ENCODE measurements at places on chromosomes 3 and 15.

DNA sequence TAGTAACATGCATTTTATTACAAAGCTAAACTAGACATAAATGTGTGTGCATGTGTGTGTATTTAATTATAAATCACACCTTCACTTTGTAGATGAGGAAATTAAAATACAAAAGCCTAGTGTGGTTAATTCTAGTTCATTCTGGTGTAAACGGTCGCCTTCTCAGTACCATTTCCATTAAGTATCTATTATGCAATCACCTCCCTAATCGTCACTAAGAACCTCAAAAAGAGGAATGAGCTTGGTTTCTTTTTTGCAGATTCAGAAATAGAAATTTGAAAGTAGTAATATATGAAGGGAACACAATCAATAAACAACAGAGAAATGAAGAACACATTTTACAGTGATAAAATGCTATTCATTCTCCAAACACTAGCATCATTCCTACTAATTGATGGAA lies 233.2 kb downstream of the ZBBX start:
- no peak for DNase-seq

- no peak for DNase-seq
Measured at GRCh38 chr3:165754219-165755007, 82.8 kb downstream of the BCHE start.

- no peak for DNase-seq
Measured at GRCh38 chr3:195194559-195195206, 76.3 kb downstream of the XXYLT1 start.

GRCh38 chr15:55993804-55994560 lies 570 bp upstream of the NEDD4 start:
- DNase-seq, result peak; percentile 40

GRCh38 chr15:23081271-23081670 lies 41.9 kb upstream of the TUBGCP5 start:
- DNase-seq, result no peak

DNA sequence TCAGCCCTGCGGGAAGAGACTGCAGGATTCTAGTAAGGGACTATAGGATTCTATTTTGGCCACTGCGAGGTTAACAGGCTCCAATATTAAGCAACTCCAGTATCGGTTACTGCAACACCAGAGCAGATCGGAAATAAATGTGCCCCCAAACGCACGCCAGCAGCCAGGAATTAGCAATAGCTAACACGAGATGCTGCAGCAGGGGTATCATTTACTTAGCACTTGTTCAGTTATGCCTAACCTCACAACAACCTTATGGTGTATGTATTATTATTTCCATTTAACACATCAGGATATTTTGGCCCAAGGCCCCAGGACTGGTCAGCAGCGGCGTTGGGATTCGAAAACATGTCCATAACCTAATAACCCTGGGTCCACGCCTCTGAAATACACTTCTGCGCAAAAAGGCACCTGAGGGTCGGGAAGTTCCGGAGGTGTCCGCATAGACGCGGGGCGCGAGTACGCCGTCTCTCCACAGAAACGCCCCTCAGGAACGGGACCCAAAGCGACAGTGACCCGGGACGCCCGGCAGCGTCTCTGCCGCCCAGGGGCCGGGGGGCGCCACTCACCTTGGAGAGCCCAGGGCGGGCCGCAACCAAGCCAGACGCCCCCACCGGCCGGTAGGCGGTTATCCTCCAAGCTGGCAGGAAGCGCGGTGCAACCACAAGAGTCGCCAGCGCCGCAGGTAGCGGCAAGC lies 681 bp downstream of the PIK3CB start:
- DNase-seq, result peak; percentile 39

GRCh38 chr3:78163379-78163778 lies 1123.5 kb downstream of the ROBO2 start:
- DNase-seq, result no peak

GRCh38 chr3:194212161-194212844 lies 76.4 kb downstream of the HES1 start:
- no peak for DNase-seq

- DNase-seq, result no peak
Measured at GRCh38 chr15:50257924-50258323, 7.6 kb downstream of the HDC start.

DNA sequence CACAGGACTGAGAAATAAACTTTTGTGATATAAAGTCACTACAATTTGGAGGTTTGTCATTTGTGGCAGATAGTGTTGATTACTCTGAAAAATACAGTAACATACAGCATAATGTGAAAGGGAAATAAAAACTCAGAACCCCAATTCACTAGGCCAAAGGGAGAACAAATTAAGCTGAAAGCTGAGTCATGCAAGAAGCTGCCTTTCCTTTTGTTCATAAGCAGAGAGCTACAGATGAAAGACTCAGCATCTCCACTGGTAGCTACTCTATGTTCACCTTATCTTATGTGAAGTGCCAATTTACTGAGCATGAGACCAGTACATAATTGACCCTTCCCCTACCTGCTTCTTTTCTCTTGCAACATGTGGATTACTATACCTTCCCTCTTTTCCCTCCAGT lies 19.3 kb upstream of the SLTM start:
- no peak for DNase-seq

DNA sequence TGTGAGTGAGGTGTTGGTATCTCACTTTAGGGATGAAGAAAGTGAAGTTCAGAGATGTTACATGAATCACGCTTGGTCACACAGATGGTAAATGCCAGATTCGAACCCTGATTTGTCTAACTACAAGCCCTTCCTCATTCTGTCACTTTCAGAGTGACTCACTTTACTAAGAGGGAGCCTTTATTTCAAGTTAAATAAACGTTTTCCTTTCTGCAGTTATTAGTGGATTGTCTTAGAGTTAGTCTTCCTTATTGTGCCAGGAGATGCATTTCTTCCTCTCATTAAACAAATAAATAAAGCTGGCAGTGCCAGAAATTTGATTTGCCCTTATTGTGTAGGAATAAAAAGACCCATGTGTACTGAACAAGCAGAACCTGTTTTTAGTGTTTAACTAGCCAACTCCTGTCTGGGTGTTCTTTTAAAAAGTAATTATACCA lies 162.5 kb downstream of the AKAP13 start:
- no peak for DNase-seq

DNA sequence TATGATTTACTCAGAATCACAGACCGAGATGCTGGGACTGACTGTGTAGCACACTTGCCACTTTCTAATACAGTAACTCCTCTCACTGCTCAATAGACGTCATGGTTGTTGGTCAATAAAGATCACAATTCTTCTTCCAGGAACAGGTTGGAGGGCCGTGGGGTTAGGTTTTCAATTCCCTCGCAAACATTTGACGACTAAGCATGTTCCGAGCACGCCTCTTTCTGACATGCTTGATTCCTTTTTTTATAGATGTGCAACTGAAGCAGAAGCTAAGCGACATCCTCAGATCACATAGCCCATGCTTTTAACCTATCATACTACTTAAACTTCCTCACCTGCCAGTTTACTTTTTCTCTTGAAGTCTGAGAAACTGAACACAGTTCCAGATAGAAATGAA lies 61.0 kb downstream of the GRM7 start:
- no peak for DNase-seq

- DNase-seq, result no peak
Measured at GRCh38 chr3:46998121-46998851, 18.8 kb downstream of the NBEAL2 start.

DNA sequence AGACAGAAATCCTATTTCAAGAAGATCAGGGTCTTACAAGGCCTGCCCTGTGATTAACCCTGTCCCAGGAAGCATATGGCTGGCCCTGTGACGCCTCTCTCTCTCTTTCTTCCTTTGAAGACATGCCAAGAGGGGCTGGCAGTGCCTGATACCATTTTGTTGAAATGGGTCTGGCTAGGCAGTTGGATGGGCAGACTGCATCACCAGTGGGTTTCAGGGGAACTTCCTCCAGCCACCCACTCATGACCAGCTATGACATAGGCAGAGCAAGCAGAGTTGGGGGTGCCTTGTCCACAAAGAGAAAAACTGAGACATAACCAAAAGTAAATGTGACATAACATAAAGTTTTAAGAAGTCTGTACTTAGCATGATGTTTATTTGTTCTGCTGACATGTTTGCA lies 31.4 kb upstream of the MANF start:
- no peak for DNase-seq

DNA sequence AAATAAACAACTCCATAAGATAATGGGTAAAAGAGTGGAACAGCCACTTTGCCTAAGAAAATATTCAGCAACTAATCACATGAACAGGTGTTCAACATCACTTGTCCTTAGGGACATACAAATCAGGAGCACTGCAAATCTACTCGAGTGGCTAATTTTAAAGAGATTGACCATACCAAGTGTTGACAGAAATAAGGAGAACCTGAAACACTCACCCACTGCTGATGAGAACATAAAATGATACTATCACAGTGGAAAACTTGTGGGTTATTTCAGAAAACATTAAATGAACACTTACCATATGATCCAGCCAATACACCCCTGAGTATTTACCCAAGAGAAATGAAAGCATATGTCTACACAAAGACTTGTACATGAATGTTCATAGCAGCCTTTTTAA lies 70.5 kb downstream of the GABRB3 start:
- DNase-seq, result no peak

DNA sequence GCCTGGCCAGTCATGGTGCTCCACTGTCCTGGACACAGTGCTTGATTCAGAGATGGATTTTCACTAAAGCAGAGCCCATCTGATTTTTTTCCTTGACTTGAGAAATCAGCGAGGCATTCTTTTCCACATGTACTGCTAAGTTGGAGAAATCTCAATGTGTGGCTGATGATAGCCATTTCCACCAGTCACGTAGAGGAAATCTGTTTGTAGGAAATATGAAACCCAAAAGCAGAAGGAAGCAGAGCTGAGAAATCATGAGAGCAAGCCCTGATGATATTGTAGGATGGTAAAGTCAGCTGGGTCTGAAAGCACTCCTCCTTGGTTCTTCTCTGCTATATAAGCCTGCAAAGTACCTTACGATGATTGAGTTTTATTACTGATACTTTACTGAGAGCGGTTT lies 1233.4 kb downstream of the ROBO2 start:
- no peak for DNase-seq

DNA sequence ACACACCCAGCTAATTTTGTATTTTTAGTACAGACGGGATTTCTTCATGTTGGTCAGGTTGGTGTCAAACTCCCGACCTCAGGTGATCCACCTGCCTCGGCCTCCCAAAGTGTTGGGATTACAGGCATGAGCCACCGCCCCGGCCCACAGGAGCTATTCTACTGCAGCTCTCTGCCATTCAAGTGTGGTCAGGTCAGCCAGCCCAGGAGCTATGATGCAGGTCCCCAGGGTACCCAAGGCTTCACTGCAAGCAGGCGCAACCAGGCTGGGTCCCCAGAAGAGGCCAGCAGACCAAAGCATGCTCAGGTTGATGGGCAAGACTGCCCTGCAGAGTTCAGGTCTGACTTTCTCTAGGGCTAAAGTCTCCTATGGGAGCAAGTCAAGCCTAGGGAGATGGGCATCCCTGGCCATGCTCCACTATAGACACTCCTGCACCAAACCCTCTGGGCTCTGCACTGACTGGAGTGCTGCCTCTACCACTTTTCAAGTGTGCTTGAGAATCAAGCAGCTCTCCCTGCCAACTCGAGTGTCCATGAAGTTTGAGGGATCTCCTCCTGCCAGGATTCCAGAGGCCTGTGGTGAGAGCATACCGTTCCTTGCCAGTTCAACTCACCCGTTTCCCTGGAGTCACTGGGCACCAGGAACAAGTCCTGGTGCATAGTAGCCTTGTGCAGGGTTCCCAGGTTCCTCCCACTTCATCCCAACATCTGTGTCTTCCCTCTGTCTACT lies 30.9 kb downstream of the MYO9A start:
- no peak for DNase-seq

DNA sequence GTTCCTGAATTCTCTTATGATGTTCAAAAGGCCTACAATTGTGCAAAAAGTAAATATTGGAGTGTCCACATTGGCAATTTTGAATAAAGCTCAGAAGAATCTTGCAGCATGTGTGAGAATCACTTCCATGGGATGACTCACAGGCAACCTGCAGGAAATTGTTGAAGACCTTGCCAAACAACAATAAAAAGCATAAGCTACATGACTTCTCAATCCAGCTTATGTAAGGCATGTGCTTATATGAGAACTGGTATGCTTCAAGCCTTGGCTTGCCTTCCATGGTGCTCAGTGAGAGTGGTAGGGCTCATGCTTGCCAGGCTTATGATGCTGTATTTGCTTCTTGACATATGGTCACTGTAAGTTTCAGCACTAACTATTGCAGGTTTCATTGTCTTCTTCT lies 18.4 kb upstream of the BCHE start:
- no peak for DNase-seq

DNA sequence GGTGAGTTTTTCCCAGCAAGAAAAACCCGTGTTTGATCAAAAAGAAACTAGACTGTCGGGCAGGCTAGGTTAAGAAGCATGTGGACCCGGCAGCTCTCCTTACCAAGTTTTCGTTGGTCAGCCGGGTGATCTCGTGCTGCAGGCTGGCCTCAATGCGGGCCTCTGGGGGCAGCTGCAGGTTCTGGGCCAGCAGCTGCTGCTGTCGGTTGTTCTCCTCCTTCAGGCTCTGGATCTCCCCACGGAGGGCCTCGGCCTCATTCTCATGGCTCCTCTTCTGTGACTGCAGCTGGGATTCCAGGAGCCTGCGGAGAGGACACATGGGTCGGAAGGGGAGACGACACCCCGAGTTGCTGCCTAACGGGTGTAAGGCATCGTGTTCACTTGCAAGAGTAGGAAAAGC lies 44.5 kb upstream of the MYO5C start:
- no peak for DNase-seq

GRCh38 chr3:99751649-99752048 lies 66.0 kb upstream of the CMSS1 start:
- DNase-seq, result no peak

GRCh38 chr15:33985287-33985686 lies 17.0 kb downstream of the CHRM5 start:
- DNase-seq, result no peak
